ENCODE measurements at places on chromosomes 16 and 17. TPM values are rescaled to one million over a fixed set of nuclear protein-coding genes. Genes with fewer than 3 reads are reported as not detected.
A peak's percentile ranks its signal among the peaks of the same experiment; 100 is the strongest.

- no peak for DNase-seq
Measured at GRCh38 chr16:30738984-30739951, 9.0 kb upstream of the PHKG2 start.

DNA sequence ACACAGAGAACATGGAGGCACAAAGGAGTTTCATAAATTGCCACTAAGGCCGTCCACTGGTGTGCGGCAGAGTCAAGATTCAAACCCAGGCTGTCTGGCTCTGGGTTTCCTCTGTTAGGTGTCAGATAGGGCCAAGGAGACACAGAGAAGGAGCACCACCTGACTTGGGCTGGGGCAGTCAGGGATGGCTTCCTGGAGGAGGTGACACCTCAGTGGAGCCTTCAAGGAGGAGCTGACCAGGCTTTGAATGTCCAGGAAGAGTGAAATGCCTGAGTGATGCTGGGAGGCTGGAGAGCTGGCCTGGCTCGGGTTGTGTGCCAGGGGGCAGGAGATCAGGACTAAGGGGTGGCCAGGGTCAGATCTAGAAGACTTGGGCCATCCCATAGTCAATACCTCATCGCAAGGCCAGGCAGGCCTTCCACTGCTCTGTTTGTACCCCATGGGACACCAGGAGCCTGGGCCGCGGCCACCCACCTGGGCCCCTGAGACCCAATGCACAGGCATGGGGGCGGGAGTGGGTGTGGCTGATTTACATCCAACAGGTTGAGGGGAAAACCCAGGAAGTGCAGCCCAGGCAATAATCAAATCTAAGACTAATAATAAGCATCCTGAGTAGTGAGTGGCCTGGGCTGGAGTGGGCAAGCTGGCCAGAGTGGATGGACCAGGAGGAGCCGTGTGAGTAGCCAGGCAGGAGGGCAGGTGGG, 73.7 kb downstream of the USP22 start:
- DNase-seq: no peak

- no peak for DNase-seq
Measured at GRCh38 chr17:19897090-19897837, 29.5 kb upstream of the ULK2 start.

DNA sequence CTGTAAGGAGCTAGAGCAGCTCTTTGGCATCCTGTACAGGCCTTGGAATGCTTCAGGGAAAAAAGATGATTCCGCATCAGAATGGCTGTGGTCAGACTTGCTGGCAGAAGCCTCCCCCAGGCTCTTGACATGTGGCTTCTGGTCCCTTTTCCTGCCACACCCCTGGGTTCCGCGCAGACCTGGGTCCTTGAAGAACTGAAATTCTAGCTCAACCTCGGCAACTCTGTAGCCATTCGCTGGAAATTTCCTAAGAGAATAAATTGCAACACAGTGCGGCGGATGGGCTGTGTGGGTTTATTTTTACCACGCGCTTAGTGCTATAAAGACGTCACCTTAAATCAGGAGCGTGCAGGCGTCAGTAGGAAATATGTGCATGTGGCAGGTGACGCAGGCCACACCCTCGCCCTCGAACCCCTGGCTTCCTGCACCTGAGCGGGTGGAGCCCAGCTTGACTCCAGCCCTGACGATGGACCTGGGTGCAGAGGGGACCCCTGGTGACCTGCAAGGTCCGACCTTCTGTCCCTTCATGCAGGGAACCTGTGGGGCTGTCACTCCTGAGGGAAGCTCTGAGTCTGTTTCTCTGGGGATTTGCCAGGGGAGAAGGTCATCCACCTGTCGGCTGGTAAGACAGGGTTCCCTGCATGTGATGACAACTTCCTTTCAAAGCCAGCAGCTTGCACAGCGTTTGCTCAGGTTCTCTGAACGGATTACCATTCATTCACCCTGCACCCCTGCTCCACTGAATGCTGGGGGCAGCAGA, 46.3 kb downstream of the METRNL start:
- DNase-seq: peak; percentile 91

DNA sequence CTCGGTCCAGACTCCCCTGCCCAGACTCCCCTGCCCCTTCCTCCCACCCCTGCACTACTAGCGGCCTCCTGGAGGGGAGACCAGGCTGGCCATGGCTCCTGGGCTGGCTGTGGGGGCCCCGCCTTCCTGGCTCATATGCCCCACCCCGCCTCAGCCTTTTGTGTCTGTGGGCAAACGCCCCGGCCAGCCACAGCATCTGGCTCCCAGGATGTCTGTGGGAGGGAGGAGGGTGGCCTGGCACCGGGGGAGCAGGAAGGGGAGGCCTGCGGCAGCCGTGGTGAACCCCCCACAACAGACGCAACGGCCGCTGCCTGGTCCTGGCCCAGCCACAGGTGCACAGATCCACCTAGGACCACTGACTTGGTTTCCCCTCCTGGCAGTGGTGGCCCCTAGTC, 32.9 kb downstream of the BAHCC1 start:
- no peak for DNase-seq

- no peak for DNase-seq
Measured at GRCh38 chr17:9806699-9807098, 15.2 kb downstream of the GSG1L2 start.

DNA sequence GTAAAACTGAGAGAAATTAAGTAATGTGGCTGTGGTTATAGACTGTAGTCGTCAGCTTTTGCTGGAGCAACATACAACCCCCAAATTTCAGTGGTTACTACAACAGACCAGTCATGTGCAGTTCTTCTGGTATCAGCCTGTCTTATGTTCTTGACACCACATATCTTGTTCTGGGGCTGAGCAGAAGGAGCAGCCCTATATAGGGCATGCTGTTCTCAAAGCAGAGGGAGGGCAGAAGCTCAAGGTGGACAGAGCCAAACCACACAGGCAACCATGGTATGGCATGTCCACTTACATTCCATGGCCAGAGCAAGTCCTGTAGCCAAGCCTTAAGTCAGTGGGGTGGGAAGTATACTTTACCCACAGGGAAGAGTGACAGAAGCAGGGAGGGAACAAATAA, 7.7 kb downstream of the PRKAR1A start:
- no peak for DNase-seq

DNA sequence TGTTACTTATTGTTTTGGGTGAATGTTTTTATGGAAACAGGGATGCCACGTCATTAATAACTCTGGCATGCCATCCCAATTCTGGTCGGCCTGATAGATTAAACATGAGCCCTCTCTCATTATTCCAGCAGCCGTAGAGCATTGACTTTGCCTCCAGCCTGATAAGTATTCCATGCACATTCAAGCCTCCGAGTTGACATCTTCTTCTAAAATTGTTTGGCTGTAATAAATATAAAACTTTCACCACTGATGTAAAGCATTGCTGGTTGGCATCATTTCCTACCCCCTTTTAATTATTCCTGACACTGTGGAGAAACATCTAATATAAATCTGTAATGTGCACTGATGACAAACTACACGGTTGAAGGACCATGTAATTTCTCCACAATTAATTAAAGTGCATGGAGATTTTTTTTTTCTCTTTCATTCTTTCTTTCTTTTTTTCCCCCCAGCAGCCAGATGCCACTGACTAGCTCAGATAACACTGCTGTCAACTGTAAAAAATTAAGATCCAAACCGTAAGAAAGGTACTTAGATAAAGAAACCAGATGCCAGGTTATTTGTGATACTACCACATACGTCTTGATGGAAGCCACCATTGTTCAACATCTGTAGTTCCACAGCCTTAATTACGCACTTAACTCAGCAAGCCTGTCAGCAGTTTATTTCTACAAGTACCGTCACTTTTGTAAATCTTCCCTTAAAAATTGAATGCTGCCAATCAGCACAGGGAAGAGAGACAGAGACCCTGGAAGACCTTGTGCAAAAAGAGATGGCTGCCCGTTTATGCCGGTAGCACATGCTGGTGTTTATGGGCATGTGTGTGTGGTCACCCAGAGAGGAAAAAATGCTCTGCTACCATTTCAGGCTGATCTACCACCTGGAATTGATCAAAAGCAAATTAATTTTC, 237.7 kb downstream of the IRX3 start:
- no peak for DNase-seq

Gene SLC13A2
- 0.14 TPM for total RNA-seq

Gene MEOX1
- total RNA-seq: 7.7 TPM
